Cardiac fibroblast (primary cell): ENCODE measurements at places on chromosomes 1 and 21.

DNA sequence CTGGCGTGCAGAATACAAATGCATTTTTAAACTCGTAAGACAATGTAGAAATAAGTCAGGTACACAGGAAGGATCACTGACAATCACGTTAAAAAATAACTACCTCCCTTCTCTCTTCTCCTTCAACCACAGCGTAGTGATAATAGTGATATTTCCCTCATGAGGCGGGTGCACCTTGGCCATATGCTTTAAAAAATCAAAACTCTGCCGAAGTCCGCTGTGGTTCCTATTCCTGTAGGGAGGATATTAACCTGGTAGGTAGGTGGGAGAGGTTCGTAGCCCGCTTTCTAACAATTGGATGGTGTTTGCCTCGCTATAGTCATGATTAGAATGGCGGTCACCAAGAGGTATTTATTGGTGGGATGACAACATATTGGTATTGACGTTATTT, 732 bp downstream of the GREM2 start:
- no peak for DNase-seq

- no peak for DNase-seq
Observed at GRCh38 chr1:111813440-111814304, 58.0 kb downstream of the DDX20 start.

DNA sequence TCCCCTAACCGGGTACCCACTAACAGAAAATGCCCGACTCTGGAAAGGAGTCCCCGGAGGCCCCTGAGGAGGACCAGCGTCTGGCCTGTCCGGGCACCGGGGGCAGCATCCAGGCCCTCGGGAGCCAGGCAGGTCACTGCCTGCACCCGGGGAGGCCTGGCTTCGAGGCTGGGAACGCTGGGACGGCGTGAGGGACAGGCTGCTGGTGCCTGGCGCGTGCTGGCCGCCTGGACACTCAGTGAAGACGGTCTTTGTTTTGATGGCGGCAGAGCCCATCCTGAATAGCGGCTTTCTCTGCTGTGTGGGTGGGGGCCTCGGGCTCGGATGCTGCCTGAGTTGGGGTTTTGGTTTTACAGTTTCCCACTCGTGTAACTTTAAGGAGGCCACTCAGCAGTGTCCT, 37.6 kb downstream of the PRKCZ start:
- no peak for DNase-seq

DNA sequence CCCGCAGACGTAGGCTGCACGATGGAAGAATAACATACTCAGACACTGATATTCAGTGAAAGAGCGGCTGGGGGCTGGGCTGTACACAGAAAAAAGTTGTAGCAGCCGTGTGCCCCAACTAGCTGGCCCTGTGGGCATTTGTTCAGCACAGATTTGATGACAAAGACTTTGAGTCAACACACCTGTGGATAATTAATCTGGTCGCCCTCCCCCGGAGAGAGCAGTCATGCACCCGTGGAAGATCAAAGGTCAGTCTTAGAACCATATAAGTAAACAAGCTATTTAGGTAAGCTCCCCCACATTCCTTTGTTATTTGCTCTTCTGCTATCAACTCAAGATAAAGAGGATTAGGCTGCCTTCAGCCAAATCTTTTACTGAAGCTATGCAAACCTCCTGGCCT, 148.4 kb upstream of the HMCN1 start:
- no peak for DNase-seq
